ENCODE measurements at places on chromosomes 3 and 15. TPM values are rescaled to one million over a fixed set of nuclear protein-coding genes. Genes with fewer than 3 reads are reported as not detected.

FGD5 gene
- polyA plus RNA-seq, result 3.4 TPM

UNC13C gene
- not detected for polyA plus RNA-seq

ITGA11 gene
- polyA plus RNA-seq, result 0.56 TPM

ECE2 gene
- not detected for polyA plus RNA-seq

PLS1 gene
- polyA plus RNA-seq, result 0.11 TPM

FILIP1L gene
- 8.4 TPM for polyA plus RNA-seq

LRRC31 gene
- polyA plus RNA-seq, result not detected

SPINT1 gene
- polyA plus RNA-seq, result 0.67 TPM

All from adipose tissue (tissue), 3 donors.